NCI-H187 (cell line): ENCODE measurements at places on chromosomes 7 and 10.

- DNase-seq: no peak
Observed at GRCh38 chr10:124731551-124731950, 12.6 kb downstream of the FAM53B start.

- no peak for DNase-seq
Observed at GRCh38 chr10:48604039-48604990, 558 bp downstream of the ARHGAP22 start.

DNA sequence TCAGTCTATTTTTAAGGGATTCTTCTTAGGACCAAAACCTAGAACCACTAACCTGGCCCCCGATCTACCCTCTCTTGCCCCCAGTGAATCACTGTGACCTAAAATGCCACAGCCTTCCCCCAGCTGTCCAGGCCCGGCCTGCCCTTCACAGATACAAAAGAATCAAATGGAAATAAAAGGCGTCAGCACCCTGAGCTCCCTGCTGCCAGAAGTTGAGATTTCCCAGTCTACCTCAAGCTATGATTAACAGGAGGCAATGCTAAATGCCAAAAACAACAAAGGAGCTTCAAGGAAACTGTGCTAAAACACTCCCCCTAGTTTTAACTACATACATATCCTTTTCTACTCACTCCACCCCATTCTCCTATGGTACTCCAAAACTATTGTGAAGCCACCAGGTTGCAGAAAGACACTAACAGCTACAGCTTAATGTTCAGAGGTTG is 67.8 kb downstream of the GSAP start:
- no peak for DNase-seq

- no peak for DNase-seq
Observed at GRCh38 chr7:106966121-106966520, 78.4 kb upstream of the PRKAR2B start.

GRCh38 chr7:76267107-76267893 is 35.2 kb upstream of the HSPB1 start:
- DNase-seq: no peak

DNA sequence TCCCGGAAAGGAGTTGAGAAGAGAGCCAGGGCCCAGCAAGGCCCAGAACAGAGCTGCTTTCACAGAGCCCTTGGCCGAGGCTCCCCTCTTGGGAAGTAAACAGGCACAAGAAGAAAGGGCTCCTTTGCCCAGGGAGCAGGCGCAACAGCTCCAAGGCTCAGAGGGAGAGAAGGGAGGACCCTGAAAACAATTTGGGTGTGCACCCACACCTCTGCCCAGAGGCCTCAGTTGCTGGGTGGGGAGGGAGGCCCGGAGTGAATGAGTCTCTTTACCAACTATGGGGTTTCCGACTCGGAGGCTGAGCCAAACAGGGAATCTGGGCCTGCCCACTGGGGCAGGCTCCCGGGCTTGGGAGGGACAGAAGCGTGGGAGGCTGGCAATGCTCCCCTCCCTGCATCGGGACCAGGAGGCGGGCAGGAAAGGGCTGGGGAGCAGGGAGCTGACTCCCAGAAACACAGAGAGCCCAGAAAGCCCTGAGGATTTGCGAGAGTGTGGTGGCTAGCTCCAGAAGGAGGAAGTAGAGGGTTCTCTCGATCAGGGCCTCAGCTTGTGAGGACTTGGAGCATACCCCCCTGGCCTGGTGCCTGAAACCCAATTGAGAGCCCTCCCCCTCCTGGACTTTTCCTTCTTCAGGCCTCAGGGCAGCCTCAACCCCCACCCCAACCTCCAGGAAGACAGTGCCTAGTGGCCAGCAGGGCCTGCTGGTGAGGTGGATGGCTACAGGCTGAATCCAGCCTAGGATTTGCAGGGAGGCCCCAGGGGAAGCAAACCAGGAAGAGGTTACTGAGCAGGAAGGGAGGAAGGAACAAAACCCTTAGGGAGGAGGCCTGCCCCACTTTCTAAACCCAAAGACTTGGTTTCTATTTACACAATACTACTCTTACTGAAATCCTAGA is 6.2 kb downstream of the C10orf105 start:
- no peak for DNase-seq

GRCh38 chr7:34389332-34390078 is 268.5 kb upstream of the NPSR1 start:
- no peak for DNase-seq

GRCh38 chr7:96320442-96320841 is 1.5 kb downstream of the SLC25A13 start:
- DNase-seq: no peak

GRCh38 chr7:79876848-79877252 is 257.8 kb upstream of the GNAI1 start:
- DNase-seq: no peak

DNA sequence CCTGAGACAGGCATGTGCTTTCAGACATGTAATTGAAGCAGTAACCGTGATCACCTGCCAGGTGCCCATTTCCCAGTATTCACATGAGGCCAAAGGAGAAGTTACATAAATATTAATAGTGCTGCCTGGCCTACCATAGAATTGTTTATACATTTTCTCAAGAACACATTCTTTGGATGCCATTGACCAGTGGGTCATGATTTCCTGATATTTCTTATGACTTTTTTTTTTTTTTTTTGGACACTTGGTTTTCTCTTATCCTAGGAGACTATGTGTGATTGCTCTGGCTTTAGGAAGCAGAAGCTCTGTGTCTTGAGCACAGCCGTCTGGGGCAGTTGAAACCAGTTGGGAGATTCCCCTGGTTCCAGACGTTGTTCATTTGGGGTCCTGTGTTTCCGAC is 143.9 kb upstream of the NPS start:
- DNase-seq: no peak

- no peak for DNase-seq
Observed at GRCh38 chr10:34223658-34224057, 591.4 kb downstream of the PARD3 start.

DNA sequence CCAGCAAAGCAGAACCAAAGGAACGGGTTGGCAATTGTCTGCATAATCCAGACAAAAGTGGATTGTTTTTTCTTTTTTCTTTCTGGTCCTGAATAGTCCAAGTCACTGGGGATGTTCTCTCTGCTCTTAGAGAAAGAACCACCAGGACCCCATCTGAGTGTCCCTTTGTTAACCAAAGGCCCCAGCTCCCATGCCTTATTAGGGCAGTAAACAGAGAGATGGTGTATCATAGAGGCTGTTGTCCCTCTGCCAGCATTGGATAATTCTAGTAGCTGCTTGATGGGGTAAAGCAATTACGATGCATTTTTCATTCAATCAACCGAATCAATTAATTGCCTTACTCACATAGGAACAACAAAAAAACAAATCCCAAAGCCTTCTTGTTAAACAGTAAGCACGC is 213.0 kb downstream of the BUB3 start:
- no peak for DNase-seq

- no peak for DNase-seq
Observed at GRCh38 chr7:3981281-3981680, 680.2 kb downstream of the SDK1 start.

- DNase-seq: no peak
Observed at GRCh38 chr7:104961821-104962220, 52.2 kb upstream of the KMT2E start.

- DNase-seq: no peak
Observed at GRCh38 chr7:70646536-70647248, 485.3 kb upstream of the GALNT17 start.

DNA sequence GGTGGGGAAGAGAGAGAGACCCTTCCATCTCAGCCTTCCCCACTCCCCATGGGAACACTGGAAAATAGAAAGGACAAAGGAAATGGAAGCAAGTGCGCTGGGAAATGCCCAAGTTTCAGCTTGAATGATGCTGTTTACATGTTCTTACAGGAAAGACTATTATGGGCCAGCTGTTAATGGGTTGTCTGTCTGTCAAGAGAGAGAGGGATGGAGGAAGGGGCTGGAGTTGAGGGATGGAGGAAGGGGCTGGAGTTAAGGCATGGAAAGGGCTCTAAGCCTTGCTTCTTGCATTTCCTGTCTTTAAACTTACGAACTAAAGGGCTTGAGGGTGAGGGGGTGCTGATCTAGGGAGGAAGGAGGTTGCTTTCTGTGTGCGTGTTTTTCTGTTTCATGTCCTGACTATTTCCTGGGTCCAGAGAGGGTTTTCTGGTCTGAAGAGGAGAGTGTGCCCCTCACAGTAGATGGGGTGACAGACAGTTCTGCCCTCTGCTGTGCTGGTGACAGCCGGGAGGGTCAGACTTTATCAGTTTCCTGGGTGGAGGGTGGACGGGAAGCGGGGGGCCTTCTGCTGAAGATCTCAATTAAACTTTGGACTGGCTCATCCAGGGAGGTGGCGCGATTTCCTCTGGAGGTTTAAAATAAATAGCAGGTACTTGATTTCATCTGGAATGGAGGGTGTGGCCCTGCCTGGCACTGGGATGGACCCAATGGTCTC is 30.5 kb downstream of the GRK5 start:
- no peak for DNase-seq

DNA sequence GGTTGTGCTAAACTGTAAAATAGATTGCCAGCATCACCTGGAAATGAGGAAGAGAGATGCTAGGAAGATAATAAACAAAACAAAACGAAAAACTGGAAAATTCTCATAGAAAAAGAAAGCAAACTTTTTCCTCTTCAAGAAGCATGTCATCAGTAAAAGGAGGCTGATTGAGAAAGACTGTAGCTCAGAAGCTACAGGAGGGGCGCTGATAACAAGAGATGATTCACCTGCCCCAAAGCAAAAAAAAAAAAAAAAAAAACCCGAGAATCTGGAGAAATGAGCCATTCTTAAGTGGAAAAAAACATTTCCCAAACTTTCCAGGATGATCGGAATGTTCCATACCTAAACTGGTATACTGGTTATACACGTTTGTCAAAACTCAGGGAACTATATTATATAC is 130.5 kb upstream of the C1QL3 start:
- no peak for DNase-seq

- no peak for DNase-seq
Observed at GRCh38 chr7:140873434-140873833, 51.3 kb downstream of the BRAF start.

DNA sequence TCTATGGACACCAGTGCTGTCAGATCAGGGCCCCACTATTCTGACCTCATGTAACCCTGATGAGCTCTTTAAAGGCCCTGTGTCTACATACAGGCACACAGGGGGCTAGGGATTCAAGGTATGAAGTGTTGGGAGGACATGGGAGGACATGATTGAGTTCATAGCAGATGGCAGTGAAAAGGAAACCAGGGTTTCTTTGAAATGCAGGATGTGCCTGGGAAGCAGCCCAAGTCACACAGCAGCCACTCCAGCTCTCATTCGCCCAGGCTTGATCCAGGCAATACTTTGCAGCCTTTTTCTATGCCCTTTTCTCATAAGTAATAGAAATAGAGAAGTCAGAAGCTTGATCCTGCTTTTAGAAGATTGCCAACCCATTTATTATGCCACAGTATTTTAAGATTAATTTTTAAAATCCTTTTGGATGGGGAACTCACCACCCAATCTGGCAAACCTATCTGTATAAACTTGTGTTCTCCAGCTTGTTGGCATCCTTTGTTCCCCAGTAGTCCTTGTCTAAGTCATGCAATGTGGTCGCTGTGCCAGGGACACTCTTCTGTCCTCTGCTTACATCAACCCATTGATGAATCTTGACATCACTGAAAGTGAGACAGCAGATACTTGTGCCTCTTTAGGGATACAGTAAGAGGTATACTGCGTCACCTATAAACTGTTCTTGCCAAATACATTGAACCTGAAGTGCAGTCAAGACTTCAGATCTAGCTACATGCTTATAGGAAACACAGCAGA is 95.0 kb downstream of the TAF3 start:
- no peak for DNase-seq

DNA sequence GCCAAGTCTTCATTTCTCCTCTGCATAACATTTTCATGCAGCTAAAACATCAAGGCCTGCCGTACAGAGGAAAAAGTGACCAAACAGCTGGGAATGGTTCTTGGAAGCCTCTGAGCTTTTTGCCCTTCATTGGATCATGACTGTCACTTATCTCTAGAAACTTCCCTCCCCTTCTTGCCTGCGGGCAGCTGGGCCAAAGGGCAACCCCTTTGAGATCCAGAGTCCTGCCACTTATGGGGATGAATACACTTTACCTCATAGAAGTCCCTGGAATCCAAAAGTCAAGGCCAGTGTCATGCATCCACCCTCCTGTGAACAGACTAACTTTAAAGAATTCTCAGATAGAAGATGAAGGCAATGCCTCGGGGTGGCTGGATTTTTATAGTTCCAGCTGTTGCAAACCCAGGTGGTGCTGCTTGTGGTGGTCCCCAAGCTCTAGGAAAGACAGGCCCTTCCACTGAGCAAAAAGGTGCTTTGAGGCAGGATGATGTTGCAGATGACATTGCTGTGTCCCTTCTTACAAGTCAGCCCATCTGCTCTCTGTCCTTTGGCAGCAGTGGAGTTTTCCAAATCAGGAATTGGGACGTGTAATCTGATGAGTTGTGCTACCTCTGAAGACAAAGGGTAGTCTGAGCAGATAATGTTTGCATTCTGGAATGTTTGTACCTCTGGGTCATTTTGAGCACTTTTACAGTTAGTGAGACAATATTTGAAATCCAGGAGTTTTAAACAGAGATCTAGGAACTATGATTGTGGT is 64.2 kb downstream of the LRMDA start:
- no peak for DNase-seq

DNA sequence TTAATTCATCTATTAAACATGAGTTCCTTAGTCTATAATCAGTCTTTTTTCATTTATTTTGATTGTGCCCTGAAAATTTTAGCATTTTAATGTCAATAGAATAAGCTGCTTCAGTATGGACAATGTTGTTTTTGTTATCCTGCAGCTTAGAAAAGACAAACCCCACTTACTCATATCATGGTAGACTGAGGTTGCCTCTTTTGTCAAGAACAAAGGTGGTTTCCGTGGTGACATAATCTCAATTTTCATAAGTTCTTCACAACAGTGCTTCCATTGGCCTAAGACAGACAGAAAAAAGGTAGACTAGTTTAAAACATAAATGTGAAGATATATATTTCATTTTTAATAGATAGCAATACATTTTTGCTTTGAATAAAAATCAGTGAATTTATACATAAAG is 69.1 kb downstream of the RTKN2 start:
- DNase-seq: no peak

DNA sequence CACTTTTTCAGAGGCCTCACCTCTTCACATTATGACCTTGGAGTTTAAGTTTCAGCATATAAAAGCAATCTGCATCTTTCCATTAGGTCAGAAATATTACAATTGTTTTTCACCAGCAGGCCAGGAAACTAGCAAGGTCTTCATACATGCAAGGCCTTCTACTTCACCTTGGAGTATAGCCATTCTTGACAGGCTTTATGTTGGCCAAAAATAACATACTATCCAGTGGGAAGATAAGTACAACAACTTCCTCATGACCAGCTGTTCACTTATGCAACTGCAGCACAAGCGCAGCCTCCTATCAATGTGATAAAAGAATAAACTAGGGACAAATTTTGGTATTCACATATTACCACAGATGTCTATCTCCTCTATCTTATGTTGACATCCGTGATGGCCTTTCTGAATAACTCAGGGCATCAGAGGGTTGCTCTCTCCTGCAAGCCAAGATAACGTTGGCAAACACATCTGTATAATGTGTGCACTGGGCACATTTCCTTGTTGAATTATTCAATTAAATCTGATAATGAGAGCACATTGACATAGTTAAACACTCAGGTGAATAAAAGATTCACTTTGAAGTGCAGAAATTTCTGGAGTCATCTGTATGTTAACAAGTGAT is 239.8 kb downstream of the FZD1 start:
- DNase-seq: no peak

- no peak for DNase-seq
Observed at GRCh38 chr7:2299870-2300512, 14.2 kb downstream of the SNX8 start.

GRCh38 chr10:131824371-131825149 is 76.2 kb upstream of the PPP2R2D start:
- no peak for DNase-seq

GRCh38 chr7:46059308-46060020 is 138.4 kb upstream of the IGFBP3 start:
- no peak for DNase-seq
